ENCODE measurements at places on chromosomes 4 and X. TPM values are rescaled to one million over a fixed set of nuclear protein-coding genes. Genes with fewer than 3 reads are reported as not detected.
A peak's percentile ranks its signal among the peaks of the same experiment; 100 is the strongest.

The CYTL1 gene
- polyA plus RNA-seq: 2.8 TPM

DNA sequence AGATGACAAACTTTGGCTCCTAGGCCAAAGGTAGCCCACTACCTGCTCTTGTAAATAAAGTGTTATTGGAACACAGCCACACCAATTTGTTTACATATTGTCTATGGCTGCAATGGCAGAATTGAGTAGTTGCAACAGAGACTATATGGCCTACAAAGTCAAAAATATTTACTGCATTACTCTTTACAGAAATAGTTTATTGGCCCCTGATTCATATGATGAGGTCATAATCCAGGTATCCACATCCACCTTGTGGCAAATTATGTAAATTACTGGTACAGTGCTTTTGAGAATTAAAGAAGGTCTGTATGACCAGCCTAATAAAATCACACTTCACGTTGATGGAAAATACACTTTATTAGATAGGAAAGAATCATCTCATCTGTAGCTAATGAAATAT lies 337.0 kb upstream of the DDX53 start:
- no peak for DNase-seq

DNA sequence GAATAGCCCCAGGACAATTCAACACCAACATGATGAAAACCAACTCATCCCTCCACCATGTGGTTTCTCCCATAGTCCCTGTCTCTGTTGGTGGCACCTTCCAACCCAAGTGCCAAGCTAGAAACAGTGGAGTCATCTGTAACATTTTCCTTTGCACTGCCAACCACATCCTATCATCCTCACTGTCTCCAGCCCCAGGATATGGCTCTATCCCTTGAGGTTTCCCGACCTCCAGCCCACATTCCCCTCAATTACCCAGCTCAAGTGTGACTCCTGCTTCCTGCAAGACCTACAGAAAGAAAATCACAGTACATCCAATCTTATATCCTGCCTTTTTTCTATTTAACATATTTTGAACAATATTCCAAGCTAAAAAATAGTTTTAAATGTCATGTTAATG lies 24.2 kb downstream of the PNMA6F start:
- no peak for DNase-seq

GRCh38 chr4:161206528-161207080 lies 957.2 kb downstream of the FSTL5 start:
- no peak for DNase-seq

DNA sequence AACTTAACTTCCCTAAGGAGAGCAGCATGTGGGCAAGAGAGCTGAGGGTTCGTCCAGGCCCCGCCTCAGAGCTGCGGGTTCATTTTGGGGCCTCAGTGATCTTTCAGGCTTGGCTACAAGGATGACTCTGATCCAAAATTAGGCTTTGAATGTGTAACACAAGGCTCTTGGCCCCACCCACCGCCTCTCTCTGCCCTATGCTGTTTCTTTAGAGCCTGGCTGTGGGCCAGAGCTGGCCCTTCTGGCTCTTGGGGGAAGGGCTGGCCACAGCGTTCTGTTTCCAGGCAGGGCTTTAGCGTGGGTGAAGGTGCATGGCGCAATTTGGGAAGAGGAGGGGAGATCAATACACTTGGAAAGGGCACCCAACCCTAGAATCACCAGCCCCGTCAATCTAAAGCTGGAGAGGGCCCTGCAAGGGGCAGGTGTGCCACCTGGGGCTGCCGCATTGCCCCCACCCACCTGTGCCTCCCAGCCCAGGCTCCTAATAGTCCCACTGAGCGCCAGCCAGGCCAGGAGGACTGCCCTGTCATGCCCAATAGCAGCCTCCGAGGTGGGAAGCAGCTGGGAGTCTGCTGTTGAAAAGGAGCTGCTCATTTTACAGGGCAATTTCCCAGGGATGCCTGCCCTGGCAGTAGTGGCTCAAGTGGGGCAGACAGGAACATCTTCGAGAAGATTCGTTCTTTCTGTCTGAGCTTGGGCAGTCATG lies 84.5 kb upstream of the MAML3 start:
- DNase-seq: peak; percentile 95

DNA sequence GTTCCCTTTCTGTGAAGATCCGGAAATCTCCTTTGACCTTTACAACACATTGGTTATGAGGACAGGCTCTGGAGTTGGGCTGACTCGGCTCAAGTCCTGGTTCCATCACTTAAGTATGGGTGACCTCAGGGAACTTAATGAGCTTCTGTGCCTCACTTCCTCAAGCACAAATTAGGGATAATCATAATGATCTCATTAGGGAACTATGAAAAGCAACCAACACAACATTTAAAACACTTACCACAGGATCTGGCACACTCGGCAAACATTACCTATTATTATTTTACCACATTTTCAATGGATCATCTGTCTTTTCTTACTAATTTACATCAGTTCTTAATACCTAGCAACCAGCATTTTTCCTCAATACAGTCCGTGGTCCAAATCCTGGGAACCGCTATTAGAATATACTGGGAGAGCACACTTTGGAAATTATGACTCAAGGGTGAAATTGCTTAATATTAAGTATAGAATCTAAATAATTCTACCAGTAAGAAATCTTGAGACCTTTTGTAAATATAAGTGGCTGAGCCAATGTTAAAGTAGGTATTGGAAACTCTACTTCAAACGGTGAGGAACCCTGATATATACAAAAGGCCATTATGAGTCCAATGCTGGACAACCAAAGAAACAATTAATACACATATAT lies 19.6 kb downstream of the ADGRA3 start:
- DNase-seq: no peak

GRCh38 chrX:49661881-49662280 lies 33.9 kb downstream of the PAGE1 start:
- DNase-seq: no peak

GRCh38 chrX:14505648-14506047 lies 23.7 kb upstream of the GLRA2 start:
- DNase-seq: no peak

DNA sequence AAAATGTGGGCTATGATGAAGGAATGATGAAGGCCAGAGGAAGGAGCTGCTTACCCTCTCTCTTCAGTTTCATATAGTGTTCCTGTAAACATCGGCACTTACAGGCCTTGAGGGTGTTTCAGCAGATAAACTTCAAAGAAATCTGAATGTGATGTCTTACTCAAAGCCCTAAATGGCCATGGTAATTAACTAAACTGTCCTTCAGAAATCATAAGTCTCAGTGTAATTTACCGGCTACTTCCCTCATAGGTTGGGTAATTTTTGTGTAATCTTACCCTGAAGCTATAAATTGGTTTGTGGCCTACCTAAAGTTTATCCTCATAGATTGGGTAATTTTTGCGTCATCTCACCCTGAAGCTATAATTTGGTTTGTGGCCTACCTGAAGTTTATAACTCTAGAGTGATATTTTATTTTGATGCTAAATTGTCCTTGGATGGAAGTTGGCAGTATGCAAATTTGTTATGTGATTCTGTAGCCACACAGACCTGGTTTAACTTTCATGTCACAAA lies 2700.3 kb downstream of the ARAP2 start:
- DNase-seq: no peak
